ENCODE measurements at places on chromosomes 16 and 17. TPM values are rescaled to one million over a fixed set of nuclear protein-coding genes. Genes with fewer than 3 reads are reported as not detected.

- H3K4me1 ChIP-seq, result no peaks in the 10 kb centered on the region
- no peak overlapping the region for H3K4me3 ChIP-seq
- H3K27ac ChIP-seq, result peak overlapping the region; percentile 18
- no peaks in the 10 kb centered on the region for H3K27me3 ChIP-seq
- DNase-seq, result peak; percentile 85
- H3K36me3 ChIP-seq, result no peaks in the 10 kb centered on the region
These were observed 398.5 kb downstream of the HAPSTR1 start for GRCh38 chr16:9489835-9490467.

DNA sequence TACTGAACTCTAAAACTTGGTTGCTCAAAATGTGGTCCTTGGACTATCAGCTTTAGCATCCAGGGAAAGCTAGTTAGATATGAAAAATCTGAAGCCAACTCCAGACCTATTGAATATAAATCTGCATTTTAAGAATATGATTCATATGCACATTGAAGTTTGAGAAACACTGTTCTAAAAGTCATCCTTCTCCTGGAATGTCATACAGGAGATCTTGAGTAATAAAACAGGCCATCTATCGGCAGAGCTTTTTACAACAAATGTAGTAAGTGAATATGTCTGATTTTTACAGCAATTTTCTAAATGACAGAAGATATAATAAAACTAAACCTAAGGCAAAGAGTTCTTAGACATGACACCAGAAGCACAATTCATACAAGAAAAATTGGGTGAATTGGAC is 140.4 kb downstream of the PMP22 start:
- H3K27me3 ChIP-seq, result no peaks in the 10 kb centered on the region
- H3K4me1 ChIP-seq, result peaks cover 5% of the 10 kb centered on the region
- H3K27ac ChIP-seq, result no peak overlapping the region
- H3K36me3 ChIP-seq, result no peaks in the 10 kb centered on the region

DNA sequence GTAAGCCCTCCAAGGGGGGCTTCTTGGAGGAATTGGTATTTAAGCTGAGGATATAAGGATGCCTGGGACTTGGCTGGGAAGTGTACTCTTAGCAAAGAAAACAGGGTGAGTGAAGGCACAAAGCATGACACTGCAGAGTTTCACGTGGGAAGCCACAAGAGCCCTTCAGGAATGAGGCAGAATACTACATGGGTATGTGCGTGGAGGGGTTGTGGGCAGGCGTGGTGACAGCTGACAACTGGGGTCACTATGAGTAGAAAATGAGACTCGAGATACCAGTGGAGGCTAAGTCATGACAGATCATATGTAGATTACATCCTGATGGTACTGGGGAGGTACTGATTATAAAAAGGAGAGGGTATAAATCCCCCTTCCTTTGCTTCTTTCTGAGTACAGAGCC is 78.1 kb upstream of the XYLT1 start:
- no peaks in the 10 kb centered on the region for H3K4me1 ChIP-seq
- no peaks in the 10 kb centered on the region for H3K36me3 ChIP-seq
- no peaks in the 10 kb centered on the region for H3K27me3 ChIP-seq
- no peak overlapping the region for H3K4me3 ChIP-seq
- no peak overlapping the region for H3K27ac ChIP-seq

GRCh38 chr16:17380613-17381012 is 90.1 kb downstream of the XYLT1 start:
- H3K4me1 ChIP-seq, result peaks cover 83% of the 10 kb centered on the region
- no peak overlapping the region for H3K4me3 ChIP-seq
- no peaks in the 10 kb centered on the region for H3K36me3 ChIP-seq
- H3K27me3 ChIP-seq, result no peaks in the 10 kb centered on the region

- no peak overlapping the region for H3K4me3 ChIP-seq
- H3K36me3 ChIP-seq, result no peaks in the 10 kb centered on the region
- no peak for DNase-seq
- no peak overlapping the region for H3K27ac ChIP-seq
These were observed 350.2 kb upstream of the CDH8 start for GRCh38 chr16:62386411-62386810.

DNA sequence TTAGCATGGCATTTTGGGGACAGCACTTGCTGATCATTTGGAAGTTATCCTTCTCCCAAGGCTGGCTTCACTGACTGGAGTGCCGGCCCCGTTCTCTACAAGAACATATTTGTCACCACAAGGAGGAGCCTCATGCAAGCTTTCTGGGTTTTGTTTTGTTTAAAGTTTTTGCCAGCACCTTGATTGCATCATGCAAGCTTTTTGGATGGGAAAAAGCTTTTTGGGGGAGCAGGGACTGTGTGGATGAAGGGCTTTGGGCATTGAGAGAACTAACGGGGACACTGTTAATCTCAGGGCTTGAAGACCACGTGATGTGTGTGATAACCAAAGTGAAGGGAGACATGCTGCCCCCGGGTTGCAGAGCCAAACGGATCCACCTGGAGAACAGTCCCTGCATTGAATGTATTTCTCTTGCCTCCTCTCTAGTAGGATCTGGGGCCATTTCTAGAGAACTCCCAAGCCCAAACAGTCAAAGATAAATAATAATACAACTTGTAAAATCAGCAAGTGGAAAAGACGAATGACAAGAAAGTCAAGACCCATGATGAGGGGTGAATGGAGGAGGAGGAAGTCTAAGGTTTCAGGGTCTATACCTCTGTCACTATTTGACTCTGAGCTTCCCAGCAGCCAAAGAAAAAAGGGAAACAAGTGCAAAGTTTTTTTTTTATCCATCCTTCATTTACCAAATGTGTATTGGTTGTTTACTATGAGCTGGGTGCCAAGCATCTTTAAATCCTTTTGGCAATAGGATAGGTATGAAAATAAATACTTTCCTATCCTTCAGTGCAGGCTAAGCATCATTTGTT is 17.2 kb downstream of the TMEM114 start:
- H3K4me3 ChIP-seq, result no peak overlapping the region
- DNase-seq, result no peak
- H3K27ac ChIP-seq, result no peak overlapping the region
- H3K27me3 ChIP-seq, result peaks cover 73% of the 10 kb centered on the region
- no peaks in the 10 kb centered on the region for H3K4me1 ChIP-seq
- no peaks in the 10 kb centered on the region for H3K36me3 ChIP-seq

DNA sequence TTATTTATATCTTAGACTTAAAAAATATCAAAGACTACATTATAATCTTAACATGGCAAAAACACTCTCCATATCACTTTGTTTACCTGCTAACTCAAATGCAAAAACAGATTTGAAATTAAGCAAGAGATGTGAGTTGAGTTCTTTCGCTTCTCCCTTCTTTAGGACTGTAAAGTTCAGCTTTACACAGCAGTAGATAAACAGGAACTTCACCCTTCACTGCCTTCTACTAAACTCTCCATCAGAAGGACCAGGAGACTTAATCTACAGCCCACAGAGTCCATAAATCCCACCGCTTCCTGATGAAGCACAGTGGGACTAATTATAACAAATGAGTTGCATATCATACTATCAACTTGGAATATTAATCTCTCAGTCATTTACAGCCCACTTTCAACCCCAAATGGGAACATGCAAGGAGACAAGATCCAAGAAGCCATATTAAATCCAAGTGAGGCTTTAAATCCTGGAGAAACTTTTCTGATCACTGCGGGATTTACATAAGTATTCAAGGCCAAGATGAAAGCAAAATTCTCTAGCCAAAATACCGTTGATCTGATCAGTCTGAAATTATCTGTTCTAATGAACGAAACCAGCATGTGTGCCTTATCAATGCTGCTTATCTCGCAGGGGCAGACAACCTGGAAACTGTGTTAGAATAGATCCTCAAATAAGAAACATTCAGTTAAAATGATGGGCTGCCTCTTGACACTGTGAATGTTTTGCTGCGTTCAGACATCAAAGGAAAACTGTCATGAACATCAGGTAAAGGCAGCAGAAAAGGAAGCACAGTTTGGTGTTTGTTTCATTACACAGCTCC is 1.6 kb downstream of the AMFR start:
- peaks cover 66% of the 10 kb centered on the region for H3K4me1 ChIP-seq
- no peak for DNase-seq
- H3K27me3 ChIP-seq, result no peaks in the 10 kb centered on the region
- peak overlapping the region; percentile 79 for H3K4me3 ChIP-seq
- peak overlapping the region; percentile 89 for H3K27ac ChIP-seq

DNA sequence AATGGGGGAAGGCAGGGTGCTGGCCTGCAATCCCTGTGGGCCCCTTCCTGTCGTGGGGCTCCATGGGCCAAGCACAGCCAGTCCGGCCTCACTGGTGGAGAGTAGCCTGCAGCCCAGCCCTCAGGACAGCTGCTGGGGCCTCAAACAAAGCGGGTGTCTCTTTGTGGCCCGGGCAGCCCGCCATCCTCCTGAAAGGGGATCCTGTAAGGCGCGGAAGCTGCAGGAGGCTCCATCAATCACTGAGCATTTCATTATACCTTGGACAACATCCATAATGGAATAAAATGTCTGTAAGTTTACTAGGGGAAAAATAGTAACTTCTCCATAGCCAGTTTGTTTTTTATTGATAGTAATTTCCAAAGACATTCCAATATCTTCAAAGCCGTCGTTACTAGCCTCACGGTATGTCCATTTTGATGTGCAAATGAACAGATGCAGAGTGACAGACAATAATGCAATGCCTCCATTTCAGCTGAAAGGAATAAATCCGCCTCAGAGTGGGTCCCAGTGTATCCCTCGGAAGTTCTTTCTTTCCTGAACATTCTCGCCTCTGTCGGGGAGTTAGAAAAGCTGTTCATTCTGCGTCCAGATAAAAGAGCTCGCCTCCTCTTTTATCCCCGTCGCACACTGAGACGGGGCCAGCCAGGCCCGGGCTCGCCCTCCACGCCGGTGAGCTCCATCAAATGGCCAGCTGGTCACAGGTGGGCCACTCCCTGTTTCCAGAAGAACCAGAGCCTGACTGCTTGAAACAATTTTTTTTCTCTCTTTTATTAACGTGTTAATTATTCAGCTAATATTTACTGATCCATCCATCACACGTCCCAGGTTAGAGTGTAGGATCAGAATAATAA is 14.4 kb downstream of the WSCD1 start:
- no peak overlapping the region for H3K27ac ChIP-seq
- H3K4me1 ChIP-seq, result no peaks in the 10 kb centered on the region
- no peaks in the 10 kb centered on the region for H3K27me3 ChIP-seq
- no peak overlapping the region for H3K4me3 ChIP-seq

DNA sequence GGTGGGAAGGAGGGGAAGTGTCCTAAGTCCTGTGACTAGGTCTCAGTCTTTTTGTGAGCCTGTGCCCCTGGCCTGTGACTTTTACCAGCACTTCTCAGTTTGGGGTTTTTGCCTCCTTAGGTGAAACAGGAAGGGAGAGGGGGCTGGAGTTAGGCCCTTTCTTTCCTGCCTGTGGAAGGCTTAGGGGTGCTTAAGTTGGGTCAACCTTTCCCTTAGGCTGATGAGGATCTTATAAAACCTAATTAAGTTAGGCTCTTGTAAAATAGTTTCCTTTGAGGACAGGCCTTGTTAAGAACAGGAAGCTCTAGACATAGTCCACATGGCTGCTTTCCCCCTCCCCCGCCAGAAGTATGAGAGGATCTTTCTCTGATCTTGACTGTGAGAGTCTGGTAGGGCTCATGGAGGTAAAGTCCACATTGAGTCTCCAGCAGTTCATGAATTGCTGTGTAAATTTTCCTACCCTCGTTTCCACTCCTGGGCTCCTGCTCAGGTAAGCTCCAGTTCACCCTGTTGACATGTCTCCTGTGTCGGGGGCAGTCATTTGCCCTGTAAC is 17.0 kb upstream of the DNASE1 start:
- DNase-seq, result peak; percentile 69
- peaks cover 23% of the 10 kb centered on the region for H3K36me3 ChIP-seq
- no peaks in the 10 kb centered on the region for H3K4me1 ChIP-seq
- no peak overlapping the region for H3K27ac ChIP-seq
- no peaks in the 10 kb centered on the region for H3K27me3 ChIP-seq

- no peak overlapping the region for H3K4me3 ChIP-seq
- no peak overlapping the region for H3K27ac ChIP-seq
- no peak for DNase-seq
These were observed 59.1 kb downstream of the PRMT7 start for GRCh38 chr16:68369697-68370580.

DNA sequence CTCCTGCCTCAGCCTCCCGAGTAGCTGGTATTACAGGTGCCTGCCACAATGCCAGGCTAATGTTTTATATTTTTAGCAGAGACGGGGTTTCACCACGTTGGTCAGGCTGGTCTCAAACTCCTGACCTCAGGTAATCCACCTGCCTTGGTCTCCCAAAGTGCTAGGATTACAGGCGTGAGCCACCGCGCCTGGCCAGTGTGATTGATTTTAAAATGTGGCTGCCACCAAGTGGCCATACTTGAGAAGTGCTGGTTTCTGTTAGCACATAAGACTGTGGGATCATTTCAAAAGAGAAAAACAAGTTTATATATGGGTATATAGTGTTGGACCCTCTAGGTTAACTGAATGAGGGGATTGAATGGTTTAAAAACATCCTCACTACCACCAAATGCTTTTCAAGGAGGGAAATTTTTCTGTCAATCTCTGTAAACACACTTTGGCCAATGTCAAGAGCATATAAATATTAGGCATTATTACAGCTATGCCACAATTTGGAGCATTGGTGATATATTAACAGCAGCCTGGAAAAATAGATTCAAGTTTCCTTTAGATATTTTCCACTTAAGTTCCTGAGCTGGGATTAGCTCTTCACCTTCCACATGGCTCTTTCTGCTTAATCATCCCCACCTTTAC is 13.5 kb upstream of the DHRS13 start:
- H3K36me3 ChIP-seq, result peaks cover 100% of the 10 kb centered on the region
- no peaks in the 10 kb centered on the region for H3K27me3 ChIP-seq
- H3K4me1 ChIP-seq, result peaks cover 27% of the 10 kb centered on the region
- no peak overlapping the region for H3K27ac ChIP-seq

GRCh38 chr17:81884520-81884919 is 6.9 kb downstream of the ALYREF start:
- H3K4me1 ChIP-seq, result peaks cover 12% of the 10 kb centered on the region
- H3K27me3 ChIP-seq, result no peaks in the 10 kb centered on the region
- no peak for DNase-seq
- H3K27ac ChIP-seq, result no peak overlapping the region
- H3K36me3 ChIP-seq, result peaks cover 98% of the 10 kb centered on the region
- H3K4me3 ChIP-seq, result no peak overlapping the region

DNA sequence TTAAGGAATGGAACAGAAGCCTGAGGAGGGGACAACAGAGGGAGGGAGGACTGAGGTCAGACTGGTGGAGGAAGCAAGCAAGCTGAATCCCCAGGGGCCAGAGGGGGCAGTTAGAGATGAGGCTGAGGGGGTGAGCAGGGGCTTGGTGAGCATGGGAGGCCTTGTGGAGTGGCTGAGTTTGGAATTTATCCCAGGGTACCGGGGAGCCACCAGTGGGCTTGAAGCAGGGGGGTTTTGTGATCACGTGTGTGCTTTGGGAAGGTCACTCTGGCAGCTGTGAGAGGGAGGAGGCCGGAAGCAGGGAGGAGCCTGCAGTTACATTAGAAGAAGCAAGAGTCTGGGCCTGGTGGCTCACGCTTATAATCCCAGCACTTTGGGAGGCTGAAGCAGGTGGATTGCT is 9.8 kb upstream of the CTCF start:
- no peaks in the 10 kb centered on the region for H3K27me3 ChIP-seq
- H3K27ac ChIP-seq, result peak overlapping the region; percentile 10
- DNase-seq, result peak; percentile 51
- H3K36me3 ChIP-seq, result no peaks in the 10 kb centered on the region
- no peak overlapping the region for H3K4me3 ChIP-seq
- peaks cover 21% of the 10 kb centered on the region for H3K4me1 ChIP-seq

The HEXIM2 gene
- total RNA-seq, result 6.7 TPM

The RARA gene
- total RNA-seq, result 24.6 TPM

The GALR2 gene
- total RNA-seq, result not detected

The PIMREG gene
- 0.87 TPM for total RNA-seq

The CNGB1 gene
- total RNA-seq, result not detected

Measured in stomach (tissue), 19 donors.